ENCODE measurements at places on chromosomes 3 and 15. TPM values are rescaled to one million over a fixed set of nuclear protein-coding genes. Genes with fewer than 3 reads are reported as not detected.

DNA sequence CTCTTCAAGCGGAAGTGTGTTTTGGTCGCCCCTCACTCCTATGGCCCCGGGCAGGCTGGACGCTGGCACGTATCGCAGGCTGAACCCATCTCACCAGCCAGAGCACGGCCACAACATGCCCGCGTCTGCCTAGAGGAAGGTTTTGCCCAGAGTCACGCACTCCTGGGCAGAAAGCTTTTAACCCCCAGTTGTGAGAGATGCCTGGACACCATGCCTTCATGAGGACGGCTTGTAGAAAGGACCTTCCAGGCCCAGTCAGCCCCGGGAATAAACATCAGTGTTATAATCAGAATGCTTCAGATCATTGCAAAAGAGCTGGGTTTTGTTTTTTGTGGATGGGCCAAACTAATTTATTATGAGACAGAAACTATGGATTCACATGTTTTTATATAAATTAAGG, 16.5 kb downstream of the CYFIP1 start:
- DNase-seq, result no peak

DNA sequence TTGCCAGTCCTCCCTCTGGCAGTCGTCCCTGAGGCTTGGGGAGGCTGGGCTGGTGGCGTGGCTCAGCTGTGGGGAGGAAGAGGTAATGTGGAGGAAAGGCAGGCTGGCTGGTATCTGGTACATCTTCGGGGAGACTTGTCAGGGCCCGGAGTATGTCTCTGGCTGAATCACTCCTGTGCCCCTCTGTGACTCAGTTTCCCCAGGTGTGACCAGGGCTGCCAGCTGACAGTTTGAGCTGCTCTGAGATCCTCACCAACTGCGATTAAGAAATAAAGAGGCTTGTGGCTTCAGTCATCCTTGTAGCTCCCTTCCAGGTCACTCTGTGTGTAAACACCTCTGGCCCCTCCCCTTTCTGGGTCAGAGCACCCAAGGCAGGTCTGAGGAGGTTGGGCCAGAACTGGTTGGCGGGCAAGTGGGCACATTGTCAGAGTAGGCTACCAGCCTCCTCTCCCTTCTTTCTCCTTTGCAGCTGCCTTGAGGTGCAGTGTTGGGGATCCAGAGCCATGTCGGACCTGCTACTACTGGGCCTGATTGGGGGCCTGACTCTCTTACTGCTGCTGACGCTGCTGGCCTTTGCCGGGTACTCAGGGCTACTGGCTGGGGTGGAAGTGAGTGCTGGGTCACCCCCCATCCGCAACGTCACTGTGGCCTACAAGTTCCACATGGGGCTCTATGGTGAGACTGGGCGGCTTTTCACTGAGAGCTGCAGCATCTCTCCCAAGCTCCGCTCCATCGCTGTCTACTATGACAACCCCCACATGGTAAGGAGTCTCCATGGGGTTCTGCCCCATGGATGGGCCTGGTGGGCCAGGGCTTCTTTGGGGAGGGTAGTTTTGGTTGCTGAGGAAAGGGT, 3.0 kb downstream of the TEX264 start:
- DNase-seq, result no peak

The ACAN gene
- 0.05 TPM for total RNA-seq

DNA sequence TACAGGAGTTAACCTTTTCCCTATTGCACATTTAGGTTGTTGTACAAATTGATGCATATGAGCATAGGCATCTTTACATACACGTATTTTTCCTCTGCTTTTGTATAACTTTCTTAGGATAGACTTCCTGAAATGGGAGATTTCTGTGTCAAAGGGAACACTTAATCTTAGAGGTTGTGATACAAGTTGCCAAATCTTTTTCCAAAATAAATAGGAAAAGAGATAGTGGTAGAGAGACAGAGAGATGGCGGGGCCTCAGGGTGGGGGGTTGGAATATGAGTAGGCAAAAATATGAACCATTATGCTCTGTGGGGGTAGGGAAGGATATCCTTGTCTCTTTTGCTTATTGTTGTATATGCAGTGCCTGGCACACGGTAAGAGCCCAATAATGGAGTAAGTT, 70.7 kb upstream of the UBE2E1 start:
- DNase-seq, result no peak

DNA sequence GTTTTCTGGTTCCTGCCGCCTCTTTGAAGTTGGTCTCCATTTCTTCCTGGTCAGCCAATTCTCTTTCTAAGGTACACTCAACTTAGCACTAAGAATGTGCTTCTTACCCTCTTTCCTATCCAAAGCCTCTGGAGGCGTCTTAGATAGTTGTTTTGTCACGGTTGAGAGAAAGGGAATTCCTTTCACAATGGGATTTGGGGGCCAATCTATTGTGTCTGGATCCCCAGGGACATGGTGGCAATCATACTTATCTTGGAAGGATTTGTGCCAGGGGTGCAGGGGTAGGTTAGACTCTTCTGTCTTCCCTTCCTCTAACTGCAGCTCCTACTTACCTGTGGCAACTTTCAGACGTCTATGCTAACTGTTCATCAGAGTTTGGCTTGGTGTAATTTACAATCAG, 287.1 kb downstream of the SOX2 start:
- DNase-seq, result no peak

DNA sequence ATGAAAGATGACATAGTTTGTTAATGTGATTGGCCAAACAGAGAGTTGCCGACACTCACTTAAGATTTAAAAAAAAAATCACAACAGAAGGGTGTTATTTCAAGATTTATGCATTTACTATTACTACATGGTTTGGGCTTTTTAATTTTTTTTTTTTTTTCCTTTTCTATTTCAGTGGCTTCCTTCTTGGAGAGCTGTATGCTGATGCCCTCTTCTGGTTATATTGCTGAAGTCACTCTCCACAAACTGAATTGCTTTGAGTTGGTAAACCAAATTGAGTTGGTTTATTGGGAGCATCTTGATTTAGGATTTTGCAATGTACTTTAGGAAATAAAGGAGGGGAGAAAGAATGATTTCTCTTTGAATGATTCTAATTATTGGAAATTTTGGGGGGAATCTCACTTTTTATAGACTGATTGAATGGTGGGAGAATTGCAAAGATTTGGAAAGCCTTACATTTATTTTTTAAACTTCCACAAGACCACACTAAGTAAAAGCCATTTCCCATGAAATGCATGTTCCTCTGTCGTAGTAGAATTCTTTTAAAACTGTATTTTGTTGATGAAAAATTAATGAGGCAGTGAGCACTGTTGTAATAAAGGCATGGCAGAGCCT, 186.6 kb upstream of the FEZF2 start:
- peak; percentile 40 for DNase-seq

The GABRB3 gene
- not detected for total RNA-seq

The RTP3 gene
- total RNA-seq, result not detected

DNA sequence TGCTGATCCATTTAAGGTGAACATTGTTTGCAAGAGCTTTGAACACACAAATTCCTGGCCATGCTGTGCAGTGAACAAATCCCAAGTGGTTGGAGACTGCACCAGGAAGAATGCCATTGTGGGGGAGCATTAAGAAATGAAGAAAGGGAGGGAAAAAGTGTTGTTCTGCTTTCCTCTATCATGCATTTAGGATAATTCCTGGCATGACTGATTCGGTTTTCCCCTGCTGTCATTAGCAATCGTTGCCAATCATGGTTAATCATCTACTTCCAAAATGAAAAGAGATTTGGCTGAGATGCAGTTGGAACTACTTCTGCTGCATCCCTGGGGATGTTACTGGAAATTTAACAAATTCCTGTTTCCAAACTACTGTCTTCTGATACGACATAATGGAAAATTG, 73.7 kb upstream of the ZPLD1 start:
- DNase-seq, result no peak

DNA sequence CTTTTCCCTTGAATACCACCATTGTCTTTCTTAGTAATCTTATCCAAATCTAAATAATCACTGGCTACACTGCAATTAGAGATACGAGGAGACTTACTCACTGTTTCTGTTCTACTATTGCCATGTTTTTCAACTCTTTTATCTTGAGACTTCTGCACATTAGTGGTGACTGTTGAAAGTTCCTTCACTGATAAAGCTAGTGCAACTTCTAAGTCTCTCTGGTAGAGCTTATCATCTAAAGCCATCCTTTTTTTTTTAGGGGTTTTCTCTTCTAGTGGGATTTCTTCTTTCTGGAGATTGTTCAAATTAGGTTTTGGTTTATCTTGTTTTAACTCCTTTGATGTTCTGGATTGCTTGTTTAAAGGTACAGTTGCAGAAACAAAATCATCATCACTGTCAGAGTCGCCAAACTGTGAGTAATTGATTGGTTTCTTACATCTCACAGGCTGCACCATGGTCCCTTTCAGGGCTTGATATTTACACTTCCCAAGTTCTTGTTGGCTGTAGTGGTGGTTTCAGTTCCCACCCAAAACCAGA, 37.7 kb downstream of the NCK1 start:
- DNase-seq, result no peak

- no peak for DNase-seq
These were observed 46.8 kb upstream of the LPP start for GRCh38 chr3:188106887-188107830.

The GPR87 gene
- total RNA-seq, result not detected

The VEPH1 gene
- total RNA-seq, result 17.0 TPM

DNA sequence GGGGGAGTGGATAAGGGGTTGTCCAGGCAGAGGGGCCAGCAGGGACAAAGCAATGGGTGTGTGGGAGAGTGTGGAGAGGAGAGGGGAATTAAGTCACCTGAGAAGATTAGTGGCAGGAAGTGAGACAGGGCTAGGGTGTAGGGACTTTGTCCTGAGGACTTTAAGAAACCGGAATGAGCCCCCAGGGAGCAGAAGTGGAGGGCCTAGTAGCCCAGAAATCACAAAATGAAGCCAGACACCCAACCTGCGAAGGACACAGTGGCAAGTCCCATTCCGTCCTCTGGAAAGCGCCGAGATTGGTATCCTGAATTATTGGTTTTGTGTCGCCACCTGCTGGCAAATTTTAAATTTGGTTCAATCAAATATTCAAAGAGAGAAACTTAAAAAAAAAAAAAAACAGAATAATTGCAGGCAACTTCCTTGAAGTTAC, 78.0 kb upstream of the SLC25A36 start:
- peak; percentile 84 for DNase-seq

- peak; percentile 11 for DNase-seq
These were observed 36.1 kb upstream of the MECOM start for GRCh38 chr3:169699536-169700050.

- no peak for DNase-seq
These were observed 98.3 kb downstream of the ANO10 start for GRCh38 chr3:43523454-43524053.

The TNFSF10 gene
- not detected for total RNA-seq

GRCh38 chr3:34969513-34969912, 669.8 kb upstream of the ARPP21 start:
- DNase-seq, result no peak

DNA sequence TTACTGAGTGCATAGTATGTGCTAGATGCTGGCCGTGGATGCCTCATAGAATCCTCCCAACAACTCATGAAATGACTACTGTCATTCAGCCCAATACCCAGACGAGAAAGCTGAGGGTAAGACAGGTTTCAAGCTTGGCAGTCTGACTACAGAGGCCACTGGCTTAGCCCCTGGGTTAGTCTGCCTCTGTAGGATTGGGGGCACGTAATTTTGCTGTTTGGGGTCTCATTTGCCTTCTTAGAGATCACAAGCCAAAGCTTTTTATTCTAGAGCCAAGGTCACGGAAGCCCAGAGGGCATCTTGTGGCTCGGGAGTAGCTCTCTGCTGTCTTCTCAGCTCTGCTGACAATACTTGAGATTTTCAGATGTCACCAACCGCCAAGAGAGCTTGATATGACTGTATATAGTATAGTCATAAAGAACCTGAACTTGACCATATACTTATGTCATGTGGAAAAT, 1.0 kb upstream of the CCR5 start:
- no peak for DNase-seq

GRCh38 chr3:188941103-188941502, 230.7 kb upstream of the TPRG1 start:
- DNase-seq, result no peak

The CLDN16 gene
- not detected for total RNA-seq

- no peak for DNase-seq
These were observed 314.3 kb downstream of the CHST2 start for GRCh38 chr3:143433787-143434378.

GRCh38 chr3:13019243-13020095, 53.8 kb downstream of the IQSEC1 start:
- DNase-seq, result peak; percentile 88

DNA sequence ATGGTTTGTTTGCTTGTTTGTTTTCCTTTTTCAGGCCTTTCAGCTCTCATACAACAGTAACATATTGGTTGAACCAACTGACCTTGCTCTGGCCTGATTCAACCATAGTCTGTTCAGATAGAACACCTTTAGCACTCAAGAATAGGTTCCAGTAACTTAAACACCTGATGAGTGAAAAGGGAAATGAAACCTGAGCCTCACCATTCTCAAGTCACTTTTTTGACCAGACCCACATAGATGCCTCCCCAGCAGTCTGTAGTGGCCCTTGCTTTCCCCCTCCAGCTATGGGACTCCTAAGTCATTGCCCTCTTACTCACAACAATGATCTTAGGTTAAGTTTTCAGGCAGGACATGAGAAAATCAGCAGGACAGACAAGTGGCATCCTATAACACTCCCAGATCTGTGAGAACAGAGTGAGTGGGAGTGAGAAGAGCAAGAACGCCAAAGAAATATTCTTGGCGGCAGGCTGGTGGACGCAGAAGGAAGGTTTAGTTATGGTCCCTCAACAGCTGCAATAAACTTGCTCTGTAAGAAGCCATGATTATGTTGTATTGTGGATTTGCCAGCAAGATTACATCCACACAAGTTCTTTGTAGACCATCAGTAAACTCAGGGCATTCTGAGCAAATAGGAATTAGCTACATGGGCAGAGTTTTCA, 367.5 kb downstream of the MECOM start:
- DNase-seq, result no peak

DNA sequence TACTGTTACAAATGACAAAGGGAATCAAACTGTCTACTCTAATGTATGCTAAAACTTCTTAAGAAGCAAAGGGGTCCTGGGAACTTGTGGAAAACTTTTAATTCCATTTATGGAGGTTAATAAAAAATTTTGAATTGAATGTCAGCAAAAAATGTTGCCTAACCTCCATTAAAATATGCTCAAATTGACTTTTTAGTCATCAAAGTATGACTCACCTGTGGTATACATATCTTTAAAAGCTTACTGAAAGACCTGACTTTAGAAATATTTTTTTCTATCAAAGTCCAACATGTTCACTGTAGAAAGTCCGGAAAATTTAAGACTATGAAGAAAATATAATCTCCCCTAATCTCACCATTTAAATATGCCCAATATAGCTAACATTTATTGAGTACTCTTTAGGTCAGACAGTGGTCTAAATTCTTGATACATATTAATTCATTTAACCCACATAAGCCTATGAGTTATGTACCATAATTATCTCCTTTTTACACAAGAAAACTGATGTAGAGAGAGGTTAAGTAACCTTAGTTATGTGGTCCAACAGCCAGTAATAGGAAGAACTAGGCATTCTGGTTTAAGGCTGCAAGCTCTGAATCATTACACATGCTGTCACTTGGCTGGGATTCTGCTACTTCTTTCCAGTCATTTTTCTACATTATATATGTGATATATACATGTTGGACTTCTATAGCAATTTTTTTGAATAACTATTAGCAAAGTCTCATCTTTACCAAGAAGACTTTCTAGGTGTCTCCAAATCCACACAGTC, 83.6 kb downstream of the PDZRN3 start:
- DNase-seq, result no peak

The NR1I2 gene
- not detected for total RNA-seq

Data from myocyte (in vitro differentiated cells).